Neural progenitor cell (in vitro differentiated cells): ENCODE measurements at places on chromosomes 11 and 22. TPM values are rescaled to one million over a fixed set of nuclear protein-coding genes. Genes with fewer than 3 reads are reported as not detected.
A peak's percentile ranks its signal among the peaks of the same experiment; 100 is the strongest.

- peak; percentile 69 for DNase-seq
- no peaks in the 10 kb centered on the region for H3K36me3 ChIP-seq
- H3K27ac ChIP-seq = peak overlapping the region; percentile 66
- peaks cover 28% of the 10 kb centered on the region for H3K4me1 ChIP-seq
- peak overlapping the region; percentile 24 for H3K4me3 ChIP-seq
Observed at GRCh38 chr11:65311170-65311678, 3.4 kb upstream of the CDC42EP2 start.

GRCh38 chr11:35256296-35256695 is 117.3 kb downstream of the CD44 start:
- H3K27me3 ChIP-seq = no peaks in the 10 kb centered on the region
- no peaks in the 10 kb centered on the region for H3K36me3 ChIP-seq
- no peak overlapping the region for H3K4me3 ChIP-seq
- no peak for DNase-seq
- H3K27ac ChIP-seq = no peak overlapping the region
- no peaks in the 10 kb centered on the region for H3K4me1 ChIP-seq

DNA sequence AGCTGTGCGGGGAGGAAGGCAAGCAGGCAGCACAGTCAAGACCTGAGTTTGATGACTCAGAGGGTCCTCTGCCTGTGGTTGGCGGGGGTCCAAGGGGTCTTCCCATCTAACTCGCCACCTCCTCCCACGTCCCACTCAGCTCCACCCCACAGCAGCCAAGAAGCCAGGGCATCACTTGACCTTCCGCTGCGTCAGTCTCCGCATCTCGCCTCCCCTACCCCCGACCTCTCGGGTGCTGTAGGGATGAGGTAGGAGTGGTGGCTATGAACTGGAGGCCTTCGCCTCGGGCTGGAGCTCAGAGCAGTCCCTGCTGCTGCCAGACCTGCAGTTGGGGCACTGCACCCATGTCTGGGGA is 90.6 kb downstream of the CDKN1C start:
- H3K4me1 ChIP-seq = peaks cover 3% of the 10 kb centered on the region
- DNase-seq = no peak
- peaks cover 30% of the 10 kb centered on the region for H3K27me3 ChIP-seq
- no peak overlapping the region for H3K27ac ChIP-seq

- DNase-seq = peak; percentile 33
- H3K4me3 ChIP-seq = no peak overlapping the region
- no peaks in the 10 kb centered on the region for H3K36me3 ChIP-seq
- H3K27me3 ChIP-seq = no peaks in the 10 kb centered on the region
- peak overlapping the region; percentile 26 for H3K27ac ChIP-seq
Observed at GRCh38 chr11:15536438-15536837, 421.7 kb downstream of the INSC start.

SLC22A9 gene
- total RNA-seq = not detected in 2 replicates

BATF2 gene
- 0.28 TPM in 1 of 2 replicates, not detected in the other for total RNA-seq

OSM gene
- not detected in 2 replicates for total RNA-seq

SLC6A5 gene
- total RNA-seq = not detected in 2 replicates

GRCh38 chr11:95149651-95150364 is 60.2 kb downstream of the ENDOD1 start:
- peak; percentile 90 for DNase-seq
- peaks cover 59% of the 10 kb centered on the region for H3K27me3 ChIP-seq
- peaks cover 4% of the 10 kb centered on the region for H3K4me1 ChIP-seq
- H3K4me3 ChIP-seq = peak overlapping the region; percentile 57
- H3K36me3 ChIP-seq = no peaks in the 10 kb centered on the region

ARFGAP2 gene
- total RNA-seq = 95.0 and 160 TPM in 2 replicates

IFTAP gene
- total RNA-seq = 63.5 and 112 TPM in 2 replicates

- H3K27ac ChIP-seq = no peak overlapping the region
- H3K4me1 ChIP-seq = no peaks in the 10 kb centered on the region
- H3K4me3 ChIP-seq = no peak overlapping the region
- no peak for DNase-seq
Observed at GRCh38 chr11:29163231-29163630, 853.6 kb downstream of the KCNA4 start.

DNA sequence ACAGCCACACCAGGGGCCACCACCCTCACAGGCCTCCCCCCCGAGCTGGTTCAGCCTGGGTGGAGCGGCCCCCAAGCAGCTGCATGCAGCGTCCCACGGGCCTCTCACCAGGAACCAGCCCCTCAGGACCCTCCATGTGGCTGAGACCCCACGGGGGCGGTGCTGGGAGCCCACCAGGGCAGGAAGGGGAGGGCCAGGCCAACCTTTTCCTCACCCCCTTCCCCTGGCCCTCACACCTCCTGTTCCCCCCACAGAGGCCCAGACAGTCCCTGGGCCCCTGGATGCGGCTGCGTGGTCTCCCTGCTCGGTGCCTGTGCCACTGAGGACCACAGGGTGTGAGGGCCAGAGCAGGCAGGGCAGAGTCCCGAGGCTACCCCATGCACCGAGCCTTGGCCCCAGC is 46.5 kb downstream of the MOB2 start:
- H3K27ac ChIP-seq = no peak overlapping the region
- no peak for DNase-seq
- H3K27me3 ChIP-seq = no peaks in the 10 kb centered on the region
- H3K4me3 ChIP-seq = no peak overlapping the region
- peaks cover 8% of the 10 kb centered on the region for H3K4me1 ChIP-seq

OR5P2 gene
- total RNA-seq = not detected in 2 replicates

GRCh38 chr11:65636108-65637031 is 1.5 kb upstream of the SIPA1 start:
- no peak for DNase-seq
- H3K4me1 ChIP-seq = peaks cover 16% of the 10 kb centered on the region
- H3K27me3 ChIP-seq = no peaks in the 10 kb centered on the region
- no peaks in the 10 kb centered on the region for H3K36me3 ChIP-seq
